ENCODE measurements at places on chromosomes 6 and 20. TPM values are rescaled to one million over a fixed set of nuclear protein-coding genes. Genes with fewer than 3 reads are reported as not detected.

DNA sequence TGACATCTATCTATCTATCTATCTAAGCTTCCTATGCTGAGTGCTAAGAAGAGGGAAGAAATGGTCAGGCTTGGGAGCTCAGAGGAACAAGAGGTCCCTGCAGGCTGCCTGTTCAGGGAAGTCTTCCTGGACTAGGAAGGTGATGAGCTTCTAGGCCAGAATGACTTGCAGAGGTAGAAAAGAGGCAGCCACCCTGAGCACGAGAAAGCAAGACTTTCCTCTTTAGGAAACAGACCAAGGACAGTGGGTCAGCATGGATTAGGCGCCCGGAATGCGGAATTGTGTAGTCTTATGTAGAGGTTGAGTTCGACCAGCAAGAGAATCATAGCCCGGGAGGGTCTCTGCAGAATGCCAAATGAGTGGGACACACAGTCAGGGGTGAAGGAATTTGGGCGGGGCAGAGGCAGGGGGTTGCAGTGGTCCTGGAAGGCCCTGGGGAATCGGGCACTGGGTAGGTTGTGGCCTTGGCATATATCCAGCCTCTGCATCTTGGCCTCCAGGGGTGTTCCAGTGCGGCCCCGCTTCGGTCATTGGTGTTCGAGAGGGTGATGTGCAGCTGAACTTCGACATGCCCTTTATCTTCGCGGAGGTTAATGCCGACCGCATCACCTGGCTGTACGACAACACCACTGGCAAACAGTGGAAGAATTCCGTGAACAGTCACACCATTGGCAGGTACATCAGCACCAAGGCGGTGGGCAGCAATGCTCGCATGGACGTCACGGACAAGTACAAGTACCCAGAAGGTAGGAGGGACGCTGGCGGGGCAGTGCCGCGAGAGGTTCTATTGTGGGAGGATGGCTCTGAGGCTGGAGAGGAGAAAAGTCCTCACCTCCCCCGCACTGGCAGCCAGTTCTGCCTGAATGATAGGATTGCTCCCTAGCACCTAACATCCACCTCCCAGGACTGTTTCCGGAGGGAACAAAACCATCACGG lies 32.1 kb downstream of the TGM3 start:
- no peak for DNase-seq

GRCh38 chr6:100261486-100261885 lies 203.2 kb downstream of the SIM1 start:
- DNase-seq: no peak

GRCh38 chr6:52617087-52617486 lies 40.2 kb upstream of the TRAM2 start:
- no peak for DNase-seq

DNA sequence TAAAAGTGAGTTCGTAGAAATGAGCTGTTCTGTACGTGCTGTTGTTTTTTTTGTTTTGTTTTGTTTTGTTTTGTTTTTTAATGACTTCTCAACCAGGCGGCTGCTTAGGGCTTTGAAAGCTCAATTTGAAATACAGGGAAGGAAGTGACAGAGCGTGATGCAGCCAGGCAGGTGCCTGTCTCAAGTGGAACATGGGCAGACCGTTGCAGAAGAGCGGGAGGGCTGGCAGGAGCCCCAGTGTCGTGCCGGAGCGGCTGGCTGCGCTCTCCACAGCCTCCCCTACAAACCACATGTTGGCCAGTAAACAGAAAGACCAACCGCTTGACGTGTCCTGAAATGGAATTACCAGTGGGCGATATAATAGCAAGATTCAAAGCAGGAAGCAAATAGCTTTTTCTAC lies 164.9 kb upstream of the RREB1 start:
- DNase-seq: no peak

- no peak for DNase-seq
Measured at GRCh38 chr20:13262302-13262650, 41.2 kb downstream of the ISM1 start.

DNA sequence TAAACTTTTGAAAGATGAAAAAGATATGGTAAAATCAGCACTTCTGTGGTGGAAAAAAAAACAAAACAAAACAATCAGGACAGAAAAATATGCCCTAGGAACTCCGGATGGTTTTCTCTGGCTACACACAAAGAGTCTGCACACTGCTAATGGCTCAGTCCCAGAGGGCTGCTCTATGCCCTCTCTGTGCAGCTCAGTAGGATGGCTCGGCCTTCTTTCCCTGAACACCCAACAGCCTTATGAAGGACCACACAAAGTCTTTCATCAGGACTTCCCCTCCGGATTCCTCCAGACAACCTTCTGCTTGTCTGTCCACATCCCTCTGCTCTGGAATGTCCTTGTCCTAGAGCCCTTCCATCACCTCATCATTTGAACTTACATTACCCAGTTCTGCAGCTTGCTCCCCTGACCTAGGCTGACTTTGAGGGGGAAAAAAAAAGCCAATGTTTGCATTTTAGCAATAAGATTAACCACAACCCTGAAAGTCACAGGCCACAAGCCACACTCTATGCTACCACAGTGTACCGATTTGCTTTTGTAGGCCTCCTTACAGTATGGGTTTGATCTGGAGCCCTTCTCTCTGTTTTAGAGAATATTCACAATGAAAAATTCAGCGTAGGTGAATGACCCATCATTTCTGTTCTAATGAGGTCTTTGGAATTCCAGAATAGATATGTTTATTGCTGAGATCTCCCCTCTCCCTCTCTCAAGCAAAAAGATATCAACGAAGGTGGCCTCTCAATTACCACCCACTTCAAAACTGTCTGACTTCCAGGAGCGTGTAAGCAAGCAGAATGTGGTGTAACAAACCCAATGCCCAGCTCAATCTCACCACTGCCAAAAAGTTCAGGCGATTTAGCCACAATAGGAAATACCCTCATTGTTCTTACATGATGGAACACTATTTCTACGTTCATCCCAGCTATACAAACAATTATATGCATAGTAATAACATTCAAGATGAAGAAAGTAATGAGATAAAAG lies 164.0 kb downstream of the GMDS start:
- no peak for DNase-seq

- DNase-seq: no peak
Measured at GRCh38 chr6:42010185-42010891, 40.0 kb upstream of the TAF8 start.

DNA sequence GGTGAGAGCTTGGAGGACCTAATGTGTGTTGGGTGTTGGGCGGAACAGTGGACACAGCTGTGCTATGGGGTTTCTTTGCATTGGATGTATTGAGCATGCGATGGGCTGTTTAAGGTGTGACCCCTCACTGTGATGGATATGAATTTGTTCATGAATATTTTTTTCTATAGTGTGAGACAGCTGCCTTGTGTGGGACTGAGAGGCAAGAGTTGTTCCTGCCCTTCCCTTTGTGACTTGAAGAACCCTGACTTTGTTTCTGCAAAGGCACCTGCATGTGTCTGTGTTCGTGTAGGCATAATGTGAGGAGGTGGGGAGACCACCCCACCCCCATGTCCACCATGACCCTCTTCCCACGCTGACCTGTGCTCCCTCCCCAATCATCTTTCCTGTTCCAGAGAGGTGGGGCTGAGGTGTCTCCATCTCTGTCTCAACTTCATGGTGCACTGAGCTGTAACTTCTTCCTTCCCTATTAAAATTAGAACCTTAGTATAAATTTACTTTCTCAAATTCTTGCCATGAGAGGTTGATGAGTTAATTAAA lies 3.0 kb downstream of the HLA-A start:
- no peak for DNase-seq

DNA sequence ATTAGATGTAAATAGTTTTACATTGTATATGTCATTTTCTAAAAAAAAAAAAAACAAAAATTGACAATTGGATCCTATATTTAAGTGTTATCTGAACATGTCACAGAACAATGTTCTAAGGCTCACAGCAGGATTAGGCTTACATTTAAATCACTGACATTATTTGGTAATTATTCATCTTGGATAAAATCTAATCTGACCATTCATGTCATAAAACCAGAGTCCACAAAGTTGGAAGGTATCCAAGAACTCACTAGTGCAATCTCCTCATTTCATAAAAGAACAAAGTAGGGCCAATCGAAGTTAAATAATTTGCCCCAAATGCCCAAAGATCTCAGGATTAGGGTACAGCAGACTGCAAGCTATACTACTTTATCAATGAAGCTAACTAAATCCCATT lies 73.0 kb downstream of the PDSS2 start:
- DNase-seq: peak; percentile 49

DNA sequence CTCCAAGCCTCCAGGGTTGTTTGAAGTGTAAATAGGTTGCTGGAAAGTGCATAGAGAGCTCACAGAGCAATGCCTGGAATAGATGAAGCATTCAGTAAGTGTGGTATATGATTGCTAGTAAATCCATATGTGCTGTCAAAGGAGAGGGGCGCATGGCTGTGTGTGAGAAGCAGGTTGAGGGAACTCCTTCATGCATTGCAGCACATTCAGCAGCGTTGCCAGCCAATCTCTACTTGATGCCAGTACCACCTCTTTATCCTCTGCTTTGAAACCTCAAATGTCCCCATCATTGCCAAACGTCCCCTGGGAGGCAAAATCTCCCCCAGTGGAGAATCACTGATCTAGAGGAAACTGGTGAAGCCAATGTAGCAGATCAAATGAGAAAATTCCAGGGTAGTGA lies 82.7 kb upstream of the RALGAPA2 start:
- no peak for DNase-seq

- DNase-seq: no peak
Measured at GRCh38 chr20:19767070-19767469, 9.0 kb downstream of the RIN2 start.

DNA sequence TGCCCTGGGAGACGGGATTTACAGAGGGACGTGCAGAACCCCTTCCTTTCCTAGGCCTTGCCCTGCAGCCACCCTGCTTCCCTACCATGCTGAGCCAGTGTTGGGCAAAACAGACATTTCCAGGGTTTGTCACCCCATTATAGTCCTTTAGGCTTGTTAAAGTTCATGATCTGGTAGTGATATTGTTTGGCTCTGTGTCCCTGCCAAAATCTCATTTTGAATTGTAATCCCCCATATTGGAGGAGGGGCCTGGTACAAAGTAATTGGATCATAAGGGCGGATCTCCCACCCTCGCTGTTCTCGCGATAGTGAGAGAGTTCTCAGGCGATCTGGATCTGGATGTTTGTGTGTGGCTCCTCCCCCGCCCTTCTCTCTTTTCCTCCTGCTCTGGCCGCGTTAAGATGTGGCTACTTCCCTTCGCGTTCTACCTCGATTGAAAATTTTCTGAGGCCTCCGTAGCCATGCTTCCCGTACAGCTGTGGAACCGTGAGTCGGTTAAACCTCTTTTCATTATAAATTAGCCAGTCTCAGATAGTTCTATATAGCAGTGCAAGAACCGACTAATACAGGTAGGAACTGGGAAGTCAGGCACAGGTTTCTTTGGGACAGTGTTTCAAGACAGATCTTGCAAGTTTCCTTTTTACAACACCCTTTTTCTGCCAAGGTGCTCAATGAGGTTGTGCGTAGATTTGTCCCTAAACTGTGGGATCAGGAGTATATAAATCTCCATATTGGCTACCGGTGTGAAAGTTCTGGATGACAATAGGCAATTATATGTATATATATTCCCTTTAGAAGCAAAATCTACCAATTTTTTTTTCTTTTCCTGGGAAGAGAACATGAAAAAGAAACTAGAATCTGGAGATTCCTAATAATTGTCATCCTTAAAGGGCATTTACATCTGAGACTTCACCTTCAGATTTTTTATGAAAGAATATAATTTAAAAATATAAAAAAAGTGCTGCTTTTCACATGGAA lies 152.1 kb downstream of the SAMD5 start:
- no peak for DNase-seq

DNA sequence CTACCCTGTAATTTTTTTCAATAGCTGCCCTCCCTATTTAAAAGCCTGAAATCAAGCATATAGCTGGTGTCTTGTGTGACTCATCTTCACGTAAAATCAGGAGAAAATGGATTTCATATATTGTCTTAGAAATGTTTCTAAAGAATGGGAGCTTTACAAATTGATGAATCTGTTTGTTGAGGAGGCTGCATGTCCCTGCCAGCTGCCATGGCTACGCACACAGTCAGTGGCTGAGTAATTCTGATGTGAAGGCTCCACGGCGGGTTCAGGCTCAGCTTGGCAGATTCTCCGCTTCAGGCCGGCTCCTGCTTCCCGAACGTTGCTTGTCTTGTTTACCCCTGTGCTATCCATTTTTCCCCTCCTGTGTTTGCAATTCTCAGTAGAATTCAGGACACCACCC lies 82.8 kb downstream of the CCDC170 start:
- no peak for DNase-seq

- no peak for DNase-seq
Measured at GRCh38 chr6:80021591-80021990, 17.1 kb downstream of the TTK start.

DNA sequence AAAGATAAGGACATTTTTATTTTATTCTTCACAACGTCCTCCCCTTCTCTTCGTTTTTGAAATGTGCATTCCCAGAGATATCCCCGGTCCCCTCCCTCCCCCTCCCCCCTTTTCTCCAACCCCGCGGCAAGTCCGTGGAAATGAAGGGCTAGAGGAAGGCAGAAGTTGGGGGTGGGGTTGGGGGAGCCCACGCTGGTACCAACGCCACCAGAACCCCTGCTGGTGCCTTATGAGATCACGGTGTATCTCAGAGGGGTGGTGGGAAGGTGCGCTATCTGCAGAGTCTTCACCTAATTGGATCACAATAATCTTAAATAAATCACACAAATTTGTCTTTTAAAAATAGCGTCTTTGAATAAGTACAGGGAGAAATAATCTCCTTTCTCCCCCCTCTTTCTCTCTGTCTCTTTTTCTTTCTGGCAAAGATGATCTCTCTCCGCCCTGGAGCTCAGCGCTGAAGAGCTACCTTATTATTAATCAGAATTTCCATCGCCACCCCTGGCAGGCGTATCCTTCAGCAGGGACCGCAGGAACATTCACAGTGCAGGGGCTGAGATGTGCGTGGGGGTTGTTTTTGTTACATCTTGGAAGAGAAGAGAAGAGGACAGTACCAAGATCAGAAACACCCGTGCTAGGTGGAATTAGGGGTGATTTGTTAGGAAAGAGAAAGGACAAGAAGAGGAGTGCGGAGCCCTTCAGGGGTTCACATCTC lies 915 bp downstream of the CLVS2 start:
- DNase-seq: no peak

GRCh38 chr6:14051355-14051754 lies 66.2 kb upstream of the CD83 start:
- DNase-seq: no peak

GRCh38 chr6:159945801-159946392 lies 23.0 kb upstream of the IGF2R start:
- no peak for DNase-seq

- DNase-seq: peak; percentile 67
Measured at GRCh38 chr6:42131531-42131930, 10.9 kb downstream of the C6orf132 start.

GRCh38 chr6:142210606-142211005 lies 63.5 kb downstream of the VTA1 start:
- DNase-seq: peak; percentile 43

The UST gene
- 27.1 TPM for total RNA-seq

The SLC17A3 gene
- total RNA-seq: 1.1 TPM

The OR2B6 gene
- not detected for total RNA-seq

The FOXC1 gene
- 15.7 TPM for total RNA-seq

The GRM1 gene
- total RNA-seq: under 0.01 TPM

The CD40 gene
- 0.45 TPM for total RNA-seq

The SCRT2 gene
- not detected for total RNA-seq

The HLA-DOB gene
- not detected for total RNA-seq

The KIF6 gene
- total RNA-seq: 0.08 TPM

Measured in fibroblast of the aortic adventitia (primary cell).